Astrocyte of the hippocampus (primary cell): ENCODE measurements at places on chromosomes 2 and 18.

DNA sequence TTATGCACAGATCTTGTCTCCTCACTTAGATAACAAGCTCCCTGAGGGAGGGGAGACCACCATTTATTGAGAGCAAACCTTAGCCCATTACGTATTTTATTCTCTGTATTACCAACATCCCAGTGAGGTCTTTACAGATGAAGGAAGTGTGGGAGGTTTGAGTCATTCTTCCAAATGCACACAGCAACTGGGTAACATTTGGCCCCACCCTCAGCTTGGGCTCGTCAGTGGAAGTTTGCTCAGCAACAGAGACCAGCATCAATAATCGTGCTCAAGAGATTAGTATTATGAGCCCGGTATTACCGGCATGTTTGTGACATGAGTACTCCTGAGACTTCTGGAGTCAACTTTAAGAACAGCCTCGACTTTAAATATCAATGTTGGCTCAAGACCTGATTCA, 168.6 kb downstream of the ETAA1 start:
- DNase-seq, result peak; percentile 40

- no peak for DNase-seq
These were observed 108.9 kb downstream of the INSIG2 start for GRCh38 chr2:118197011-118197675.

DNA sequence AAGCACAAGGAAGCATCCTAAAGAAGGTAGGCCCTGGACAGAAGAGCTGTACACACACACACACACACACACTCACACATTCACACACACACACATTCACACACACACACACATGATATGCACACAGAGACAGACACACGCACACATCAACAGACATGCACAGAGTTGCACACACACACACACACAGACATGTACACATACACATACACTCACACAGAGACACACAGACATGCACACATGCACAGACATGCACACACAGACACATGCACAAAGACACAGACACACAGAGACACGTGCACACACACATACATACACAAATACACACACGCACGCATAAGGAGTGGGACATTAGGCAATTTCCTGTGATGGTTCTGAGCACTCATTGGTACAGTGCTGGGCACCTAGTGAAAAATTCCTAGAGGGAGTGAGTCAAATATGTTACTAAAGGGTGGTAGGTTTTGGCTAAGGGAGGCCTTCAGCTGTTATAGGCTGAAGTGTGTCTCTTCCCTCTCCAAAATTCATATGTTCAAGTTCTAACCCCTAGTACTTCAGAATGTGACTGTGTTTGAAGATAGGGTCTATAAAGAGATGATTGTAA, 26.4 kb downstream of the THNSL2 start:
- DNase-seq, result no peak

GRCh38 chr2:200618590-200619021, 32.8 kb downstream of the AOX1 start:
- DNase-seq, result no peak

DNA sequence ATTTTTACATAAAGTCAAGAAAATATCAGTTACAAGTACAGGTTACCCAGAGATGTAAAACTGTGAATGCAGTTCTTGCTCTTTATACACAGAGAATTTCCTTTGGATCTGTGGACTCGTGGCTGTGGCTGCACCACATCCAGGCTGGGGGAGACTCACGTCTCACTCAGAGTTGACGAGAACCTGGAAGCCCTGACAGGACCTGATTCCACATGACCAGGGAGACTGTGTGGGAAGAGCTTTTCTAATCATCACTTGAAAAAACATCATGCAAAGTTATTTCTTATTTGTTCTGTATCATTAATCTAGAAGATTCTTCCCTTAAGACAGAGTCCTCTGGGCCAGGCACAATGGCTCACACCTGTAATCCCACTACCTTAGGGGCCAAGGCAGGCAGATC, 1159.0 kb downstream of the RPIA start:
- DNase-seq, result no peak

DNA sequence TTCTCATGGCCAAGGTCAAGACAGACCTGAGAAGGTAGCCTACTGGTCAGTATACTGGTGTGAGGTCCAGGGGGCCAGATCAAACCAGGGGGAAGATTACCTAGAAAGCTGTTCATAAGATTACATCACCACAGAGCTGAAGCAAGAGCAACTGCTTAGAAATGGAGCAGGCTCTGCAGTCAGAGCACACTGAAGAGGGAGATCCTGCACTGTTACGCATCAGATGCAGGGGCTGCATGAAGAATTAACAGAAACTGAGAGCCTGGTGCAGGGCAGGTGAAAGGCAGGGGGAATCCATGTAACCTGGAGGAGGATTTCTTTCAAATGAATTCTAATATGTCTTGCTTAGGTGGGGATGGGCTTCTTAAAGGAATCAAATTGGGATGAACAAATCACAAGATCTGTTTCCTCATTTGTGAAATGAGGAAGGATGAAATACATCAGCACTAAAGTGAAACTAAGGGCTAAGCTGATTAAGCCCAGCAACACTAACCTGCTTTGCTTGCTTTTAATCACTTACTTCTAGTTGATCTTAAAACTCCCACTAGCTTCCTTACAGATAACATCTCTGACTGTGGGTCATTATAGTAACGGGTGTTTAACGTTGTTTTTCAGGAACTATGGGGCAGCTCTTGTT, 74.3 kb upstream of the ADAM23 start:
- no peak for DNase-seq

DNA sequence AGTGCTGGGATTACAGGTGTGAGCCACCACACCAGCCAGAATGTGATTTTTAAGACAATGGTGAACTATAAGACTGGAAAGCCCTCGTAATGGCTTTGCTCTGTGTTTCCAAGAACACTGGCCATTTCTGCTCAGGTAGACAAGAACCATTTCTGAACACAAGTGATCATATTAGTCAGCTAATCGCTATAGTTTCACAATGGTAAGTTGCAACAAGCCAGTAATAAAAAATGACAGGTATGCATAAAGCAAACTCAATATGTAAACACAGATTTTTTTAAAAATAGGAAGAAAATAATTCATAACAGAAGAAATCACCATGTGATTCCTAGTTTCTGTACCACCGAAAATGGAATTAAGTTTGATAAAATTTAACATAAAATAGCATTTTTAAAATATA, 166.5 kb downstream of the THADA start:
- DNase-seq, result no peak

GRCh38 chr2:234172066-234172465, 121.6 kb downstream of the SPP2 start:
- no peak for DNase-seq

DNA sequence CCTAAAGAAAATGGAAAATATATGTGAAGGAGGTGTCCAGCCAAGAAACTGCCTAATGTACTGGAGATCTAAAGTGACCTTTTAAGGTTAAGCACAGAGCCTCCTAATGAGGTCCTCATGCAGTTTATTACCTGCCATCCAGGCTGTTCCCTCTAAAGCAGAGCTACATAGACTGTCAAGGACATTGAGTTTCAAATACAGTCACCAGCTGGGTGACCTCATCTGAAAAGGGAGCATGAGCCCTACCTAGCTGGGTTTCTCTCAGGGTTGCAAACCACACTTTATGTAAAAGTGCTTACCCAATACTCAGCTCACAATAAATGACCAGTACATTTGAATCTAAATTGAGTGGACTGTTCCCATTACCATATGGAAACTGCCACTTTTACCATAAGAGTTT, 65.4 kb upstream of the CTNNA2 start:
- no peak for DNase-seq

DNA sequence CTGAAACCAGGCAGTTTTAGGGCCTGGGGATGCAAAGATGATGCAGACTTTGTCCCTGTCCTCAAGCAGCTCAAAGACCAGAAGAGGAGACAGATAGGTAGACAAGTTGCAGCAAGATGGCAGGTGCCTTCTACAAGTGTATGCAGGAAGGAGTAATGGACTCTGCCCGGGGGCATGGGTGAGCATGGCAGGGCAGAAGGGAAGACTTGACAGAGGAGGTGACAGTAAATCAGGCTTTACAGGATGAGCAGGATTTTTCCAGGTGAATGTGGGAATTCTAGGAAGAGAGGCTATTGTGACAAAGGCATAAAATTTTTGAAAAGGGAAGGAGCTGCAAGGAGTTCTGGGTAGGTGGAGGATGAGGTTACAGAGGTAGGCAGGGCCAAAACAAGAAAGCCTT, 4.7 kb downstream of the EFEMP1 start:
- no peak for DNase-seq

GRCh38 chr2:47486841-47487497, 84.0 kb downstream of the MSH2 start:
- no peak for DNase-seq

DNA sequence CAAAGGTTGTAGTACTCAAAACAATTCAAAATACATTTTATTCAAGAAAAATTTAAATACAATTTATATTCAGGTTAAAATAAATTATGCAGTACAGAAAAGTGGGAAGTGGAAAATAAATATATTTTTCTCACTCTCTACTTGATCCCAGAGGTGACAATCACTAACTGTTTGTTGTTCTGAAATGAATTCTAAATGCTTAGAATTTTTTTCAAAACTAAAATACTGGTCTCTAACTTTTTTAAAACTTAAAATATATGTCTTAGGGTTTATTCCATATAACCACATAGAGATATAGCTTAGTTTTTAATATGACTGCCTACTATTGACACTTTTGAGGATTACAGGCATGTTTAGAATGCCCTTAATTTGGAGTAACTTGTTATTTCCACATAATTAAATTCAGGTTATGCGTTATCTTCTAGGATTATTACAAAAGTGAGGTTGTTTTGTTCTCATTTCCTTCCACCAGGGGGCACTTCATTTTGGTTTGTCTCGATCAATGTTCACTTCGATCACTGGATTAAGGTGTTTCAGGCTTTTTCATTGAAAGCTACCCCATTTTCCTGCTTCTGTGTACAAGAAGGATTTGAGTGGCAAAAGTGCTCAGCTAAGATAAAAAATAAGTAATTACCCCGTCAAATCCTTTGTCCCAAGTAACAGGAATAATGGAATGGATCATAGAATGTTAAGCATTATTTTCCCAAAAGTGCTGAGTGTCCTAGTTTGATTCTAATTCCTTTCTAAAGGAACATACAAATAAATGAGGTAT, 27.1 kb upstream of the TFPI start:
- DNase-seq, result peak; percentile 71

DNA sequence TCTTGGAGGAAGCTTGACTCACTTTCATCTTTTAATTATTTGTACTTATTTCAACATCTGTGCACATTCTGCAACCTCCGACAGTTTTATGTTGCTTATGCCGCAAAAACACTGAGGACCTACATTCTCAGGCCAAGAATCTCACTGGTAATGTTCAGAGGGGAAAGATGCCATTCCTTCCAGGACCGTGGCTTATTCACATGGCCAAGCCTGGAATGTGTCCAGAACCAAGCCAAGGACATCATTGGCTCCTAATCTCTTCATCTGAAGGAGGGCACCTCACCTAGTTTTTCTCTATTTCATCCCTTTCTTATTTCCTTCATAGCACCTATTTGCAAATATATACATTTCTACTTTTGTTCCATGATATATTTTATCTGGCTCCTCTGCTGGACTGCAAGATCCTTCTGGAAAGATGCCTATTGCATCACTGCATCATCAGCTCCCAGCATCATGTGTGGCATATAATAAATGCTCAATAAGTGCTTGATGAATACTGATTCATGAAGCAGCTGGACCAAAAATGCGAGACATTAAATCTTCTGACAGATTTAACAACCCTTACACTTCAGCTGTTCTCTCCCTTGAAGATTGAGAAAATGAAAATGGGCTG, 377.1 kb downstream of the TNS1 start:
- peak; percentile 32 for DNase-seq

DNA sequence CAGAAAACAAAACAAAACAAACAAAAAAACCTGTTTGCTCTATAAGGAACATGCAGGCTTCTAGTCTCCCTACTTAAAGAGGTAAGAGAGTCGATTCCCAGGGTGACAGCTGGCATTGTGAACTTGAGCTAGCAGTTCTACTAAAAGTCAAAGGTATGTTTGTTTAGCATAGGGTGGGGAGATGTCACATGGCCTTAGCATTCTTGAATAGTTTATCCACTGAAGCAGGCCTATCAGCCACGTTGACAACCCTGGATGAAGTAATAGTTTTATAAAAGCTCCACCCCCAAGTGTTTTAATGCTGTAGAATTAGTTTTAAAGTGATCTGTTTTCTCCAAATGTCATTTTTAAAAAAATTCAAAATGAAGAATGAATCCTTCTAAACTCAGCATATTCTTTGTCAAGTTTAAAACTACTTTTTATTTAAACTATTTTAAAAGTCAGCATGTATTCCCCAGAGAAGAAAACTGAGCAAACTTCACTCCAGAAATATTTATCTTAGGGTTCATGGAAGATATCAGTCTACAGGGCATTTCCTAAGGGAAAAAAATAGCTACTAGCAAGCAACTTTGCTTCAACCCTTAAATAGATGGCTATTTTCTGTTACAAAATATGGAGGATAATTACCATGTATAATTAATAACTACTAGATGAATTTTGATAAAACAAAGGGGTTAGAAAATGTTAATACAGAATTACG, 1.7 kb downstream of the MYOM1 start:
- no peak for DNase-seq

GRCh38 chr2:165587335-165587938, 117.9 kb downstream of the CSRNP3 start:
- no peak for DNase-seq

DNA sequence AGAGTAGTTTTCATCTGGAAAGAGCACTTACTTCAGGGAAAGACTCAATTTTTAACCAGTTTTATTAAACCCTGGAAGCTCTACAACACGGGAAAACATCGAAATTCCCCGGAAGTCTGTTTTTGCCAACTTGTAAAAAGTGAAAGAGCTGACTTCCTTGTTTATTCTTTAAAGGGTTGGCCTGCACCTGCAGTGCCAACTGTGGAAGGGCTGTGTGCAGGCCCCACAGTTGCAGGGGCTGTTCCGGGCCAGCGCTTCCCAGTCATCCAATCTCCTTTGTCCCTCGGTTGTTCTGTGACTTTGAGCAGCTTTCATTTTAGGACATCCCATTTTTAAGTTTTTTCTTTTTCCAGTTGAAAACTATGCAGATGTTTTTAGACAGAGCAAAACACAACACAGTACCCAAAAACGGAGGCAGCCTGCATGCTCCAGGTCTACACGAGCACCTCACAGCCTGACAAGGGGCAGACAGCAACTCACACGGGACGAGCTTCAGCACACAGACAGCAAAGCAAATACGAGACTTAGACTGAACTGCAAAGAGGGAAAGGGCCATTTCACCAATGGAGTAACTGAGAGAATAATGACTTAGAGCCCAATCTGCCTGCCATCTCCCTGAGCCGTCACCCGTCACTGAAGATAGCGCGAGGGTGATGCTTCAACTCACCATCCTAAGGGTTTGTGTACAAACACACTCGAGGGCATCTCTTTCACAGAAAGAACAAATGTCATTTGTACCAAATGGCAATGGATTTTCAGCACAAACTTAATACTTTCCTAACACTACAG, 70.6 kb downstream of the EMILIN2 start:
- no peak for DNase-seq

GRCh38 chr18:64982414-64983055, 768.3 kb upstream of the CDH7 start:
- DNase-seq, result no peak

GRCh38 chr2:62309465-62310091, 113.7 kb downstream of the B3GNT2 start:
- DNase-seq, result no peak
